ENCODE measurements at places on chromosomes 1 and 21.

- DNase-seq: no peak
These were observed 435.7 kb upstream of the VAMP3 start for GRCh38 chr1:7335224-7335879.

GRCh38 chr1:46506470-46507219 is 17.0 kb downstream of the DMBX1 start:
- no peak for DNase-seq

- no peak for DNase-seq
These were observed 24.4 kb downstream of the VASH2 start for GRCh38 chr1:212974711-212975110.

GRCh38 chr1:238517711-238518110 is 627.0 kb upstream of the ZP4 start:
- no peak for DNase-seq

DNA sequence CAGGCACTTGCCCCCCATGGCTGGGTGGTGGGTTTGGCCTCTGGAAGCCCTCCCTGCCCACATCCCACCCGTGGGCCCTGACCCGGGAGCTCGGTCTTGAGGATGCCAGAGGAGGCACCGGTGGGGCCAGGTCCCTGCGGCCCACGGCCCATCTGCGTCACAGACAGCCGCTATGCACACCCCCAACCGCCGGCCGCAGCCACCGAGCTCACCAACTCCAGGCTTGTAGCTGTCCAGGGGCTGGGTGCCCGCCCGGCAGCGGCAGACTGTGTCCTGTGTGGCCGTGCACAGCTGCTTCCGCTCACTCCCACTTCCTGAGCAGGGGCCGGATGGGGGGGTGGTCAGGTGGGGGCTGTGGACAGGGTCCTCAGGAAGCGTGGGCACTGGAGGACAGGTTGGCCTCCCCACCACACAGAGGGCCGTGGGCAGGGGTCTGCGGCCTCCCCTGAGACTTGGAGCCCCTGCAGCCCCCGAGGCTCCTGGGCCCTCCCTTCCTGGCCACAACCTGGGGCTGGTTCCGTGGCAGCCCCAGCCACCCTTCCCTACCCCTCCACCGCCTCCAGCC is 1.1 kb downstream of the TNFRSF4 start:
- DNase-seq: no peak

DNA sequence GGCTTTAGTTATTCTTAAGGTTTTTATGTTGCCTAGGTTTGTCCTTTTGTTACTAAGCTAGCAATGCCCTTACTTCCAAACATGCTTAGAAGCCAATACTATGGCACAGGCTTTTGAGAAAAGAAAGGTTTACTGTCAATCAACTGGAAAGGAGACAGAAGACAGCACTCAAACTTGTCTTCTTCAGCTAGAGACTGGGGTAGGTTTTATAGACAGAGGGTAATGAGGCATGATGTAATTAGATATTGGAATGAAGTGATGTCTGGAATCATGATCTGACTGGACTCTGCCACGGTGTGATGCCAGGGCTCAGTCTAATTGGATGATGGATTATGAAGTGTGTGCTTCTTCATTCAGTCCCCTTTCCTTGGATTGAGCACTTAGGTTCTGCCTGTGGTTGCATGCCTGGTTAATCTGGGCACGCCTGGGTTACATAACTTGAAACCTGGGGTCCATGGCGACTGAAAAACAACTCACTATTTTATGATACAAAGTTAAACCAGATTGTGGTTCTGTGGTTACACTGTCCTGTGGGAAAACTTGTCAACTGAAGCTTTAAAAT is 625.8 kb downstream of the BRINP3 start:
- no peak for DNase-seq

DNA sequence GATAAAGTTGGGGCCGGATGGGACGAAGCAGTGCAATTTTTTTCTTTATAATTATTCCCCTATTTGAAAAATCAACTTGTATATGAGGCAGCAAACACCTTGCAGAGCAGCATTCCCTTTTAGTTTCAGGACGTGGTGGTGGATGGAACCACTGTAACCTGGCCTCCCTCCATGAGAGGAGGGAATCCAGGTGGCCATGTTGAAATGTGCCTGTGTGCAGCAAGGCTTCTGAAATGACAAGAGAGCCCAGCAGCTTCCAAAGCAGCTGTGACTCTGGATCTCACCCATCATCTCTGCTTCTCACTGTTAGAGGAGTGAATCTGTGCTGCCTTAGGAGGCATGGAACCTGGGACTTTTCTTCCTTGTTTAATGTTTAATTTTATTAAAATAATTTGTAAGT is 42.3 kb downstream of the NFIA start:
- DNase-seq: no peak

DNA sequence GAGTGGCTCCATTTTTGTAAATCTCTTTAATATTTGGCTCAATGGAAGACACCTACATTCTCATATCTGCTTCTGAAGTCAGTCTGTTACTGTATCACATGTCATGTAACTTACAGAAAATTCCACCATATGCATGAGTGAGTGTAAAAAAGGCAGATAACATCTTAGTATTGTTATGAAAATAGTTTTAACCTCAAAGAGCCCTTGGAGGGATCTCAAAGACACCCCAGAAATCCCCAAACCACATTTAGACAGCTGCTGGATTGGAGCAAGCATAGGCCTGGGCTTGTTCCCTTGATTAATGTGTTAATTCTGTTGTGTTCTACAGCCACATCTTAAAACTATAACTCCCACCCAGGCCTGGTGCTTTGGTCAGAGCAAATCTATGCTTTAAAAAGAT is 16.9 kb downstream of the MACO1 start:
- DNase-seq: no peak

DNA sequence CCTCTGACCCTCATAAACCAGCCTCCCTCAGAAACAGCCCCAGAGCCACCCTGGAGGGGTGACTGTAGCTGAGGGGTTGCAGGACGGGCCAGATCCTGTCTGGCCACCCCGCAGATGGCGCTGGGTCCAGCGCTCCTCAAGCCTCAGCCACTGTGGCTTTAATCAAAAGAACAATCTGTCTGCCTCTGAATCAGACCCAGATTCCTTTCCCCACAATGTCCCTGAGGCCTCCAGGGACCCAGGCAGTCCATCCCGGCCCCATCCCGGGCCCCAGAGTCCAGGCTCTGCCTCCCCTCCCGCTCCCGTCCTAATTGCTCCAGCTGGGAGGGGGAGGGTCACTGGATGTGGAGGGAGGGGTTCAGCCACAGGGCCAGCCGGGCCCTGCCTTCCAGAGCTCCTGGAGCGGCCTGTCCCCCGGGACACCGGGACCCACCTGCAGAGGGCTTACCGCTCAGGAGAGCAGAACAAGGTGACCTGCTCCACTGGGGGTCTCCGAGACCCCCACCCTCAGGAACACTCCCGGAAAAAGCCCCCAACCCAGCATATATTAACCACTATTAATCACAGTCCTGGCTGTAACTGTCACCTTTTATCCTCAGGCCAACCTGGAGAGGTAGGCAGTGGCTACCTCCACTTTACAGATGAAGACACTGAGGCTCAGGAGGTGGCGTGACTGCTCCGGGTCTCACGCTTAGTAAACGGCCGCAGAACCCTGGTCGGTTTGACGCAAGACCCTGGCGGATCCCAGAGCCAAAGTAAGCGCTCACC is 836 bp upstream of the FBLIM1 start:
- no peak for DNase-seq

DNA sequence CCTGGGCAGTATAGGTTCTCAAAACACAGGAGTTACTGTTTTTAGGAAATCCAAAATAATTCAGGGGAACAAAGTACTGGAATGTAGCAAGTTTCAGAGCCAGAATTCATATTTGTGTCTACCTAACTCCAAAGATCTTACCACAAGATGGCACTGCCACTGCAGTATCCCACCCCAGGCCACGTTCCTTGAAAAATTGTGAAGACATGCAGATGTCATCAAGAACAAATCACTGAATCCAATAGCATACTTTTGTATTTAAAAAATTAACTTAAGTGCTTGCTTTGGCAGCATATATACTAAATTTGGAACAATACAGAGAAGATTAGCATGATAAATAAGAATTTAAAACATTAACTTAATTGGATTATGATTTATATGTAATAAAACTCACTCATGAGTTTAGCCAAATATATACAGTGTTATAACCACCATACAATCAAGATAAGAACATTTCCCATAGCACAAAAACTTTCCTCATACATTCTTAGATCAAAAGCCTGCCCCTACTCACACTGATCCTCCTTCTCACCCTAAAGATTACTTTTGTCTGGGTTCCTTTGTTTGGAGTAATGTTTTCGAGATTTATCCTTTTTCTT is 209.9 kb downstream of the FAF1 start:
- no peak for DNase-seq

- no peak for DNase-seq
These were observed 59.3 kb upstream of the GJB5 start for GRCh38 chr1:34695580-34695979.

GRCh38 chr1:166882893-166883292 is 6.8 kb upstream of the TADA1 start:
- DNase-seq: no peak

DNA sequence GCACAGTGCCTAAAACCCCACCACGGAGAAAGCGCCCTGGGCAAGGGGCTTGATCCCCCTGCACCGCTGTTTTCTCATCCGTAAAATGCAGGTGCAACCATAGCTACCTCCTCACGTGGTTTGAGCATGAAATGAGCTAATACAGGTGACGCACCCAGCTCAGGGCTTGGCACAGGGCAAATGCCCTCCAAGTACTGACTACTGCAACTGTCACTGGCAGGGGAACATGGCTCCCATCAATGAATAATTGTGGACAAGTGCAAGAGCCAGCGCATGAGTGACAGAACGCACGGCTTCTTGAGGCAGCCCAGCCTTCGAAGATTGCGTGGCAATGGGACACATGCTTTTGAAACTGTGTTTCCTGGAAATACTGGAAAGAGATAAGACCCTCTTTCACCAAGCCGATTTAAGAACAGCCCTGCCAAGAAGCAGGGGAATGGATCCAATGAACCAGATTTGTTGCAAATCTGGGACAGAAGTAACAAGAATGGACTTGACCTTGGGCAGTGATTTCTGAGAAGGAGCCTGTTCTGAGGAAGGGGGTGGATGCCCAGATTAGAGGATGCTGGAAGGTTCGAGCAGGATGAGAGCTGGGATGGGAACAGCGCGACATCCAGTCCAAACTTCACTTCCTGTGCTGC is 92.8 kb upstream of the IFFO2 start:
- DNase-seq: no peak

DNA sequence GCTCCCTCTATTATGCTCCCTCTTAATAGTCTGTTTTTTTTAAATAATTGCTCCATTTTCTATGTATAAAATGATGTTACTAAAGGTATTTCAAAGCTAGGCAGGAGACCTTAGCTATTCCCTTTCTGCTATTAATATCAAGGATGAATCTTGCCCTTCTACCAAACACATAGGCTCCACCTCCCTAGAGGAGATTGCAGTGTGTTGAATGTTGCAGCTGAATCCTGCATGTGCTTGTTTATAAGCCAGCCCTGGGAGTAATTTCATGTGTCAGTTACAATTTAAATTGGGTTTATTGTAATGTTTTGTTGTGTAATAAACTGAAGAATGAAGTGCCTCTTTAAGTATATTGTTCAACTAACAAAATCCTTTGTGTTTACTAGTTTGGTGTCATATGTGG is 66.0 kb downstream of the TMEM200B start:
- no peak for DNase-seq

- no peak for DNase-seq
These were observed 75.6 kb upstream of the KAZN start for GRCh38 chr1:14522926-14523241.

GRCh38 chr1:215133532-215133931 is 51.0 kb downstream of the KCNK2 start:
- no peak for DNase-seq

GRCh38 chr1:106749906-106750305 is 306.6 kb upstream of the PRMT6 start:
- no peak for DNase-seq

DNA sequence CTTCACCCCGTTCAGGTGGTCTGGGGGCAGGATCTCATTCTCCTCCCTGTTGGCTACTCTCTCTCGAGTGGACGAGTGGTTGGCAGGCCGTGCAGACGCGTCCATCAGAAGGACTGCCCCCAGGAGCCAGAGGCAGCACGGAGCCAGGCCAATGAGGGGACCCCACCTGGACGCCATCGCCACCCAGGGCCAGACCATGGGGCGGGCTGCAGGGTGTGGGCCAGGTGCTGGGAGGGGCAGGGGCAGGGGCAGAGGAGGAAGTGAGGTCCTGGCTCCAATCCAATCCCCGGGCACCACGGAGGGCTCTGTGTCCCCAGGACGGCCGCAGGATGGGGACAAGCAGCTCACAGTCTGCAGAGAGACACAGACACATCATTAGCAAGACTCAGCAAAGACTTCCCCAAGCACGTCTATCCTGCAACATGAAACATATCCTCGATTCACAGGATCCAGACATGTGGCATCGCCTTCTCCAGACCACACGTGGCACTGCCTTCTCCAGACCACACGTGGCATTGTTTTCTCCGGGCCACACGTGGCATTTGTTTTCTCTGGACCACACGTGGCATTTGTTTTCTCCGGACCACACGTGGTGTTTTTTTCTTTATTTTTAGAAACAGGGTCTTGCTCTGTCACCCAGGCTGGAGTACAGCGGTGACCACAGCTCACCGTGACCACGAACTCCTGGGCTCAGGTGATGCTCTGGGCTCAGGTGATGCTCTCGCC is 3.0 kb downstream of the SDF4 start:
- no peak for DNase-seq

DNA sequence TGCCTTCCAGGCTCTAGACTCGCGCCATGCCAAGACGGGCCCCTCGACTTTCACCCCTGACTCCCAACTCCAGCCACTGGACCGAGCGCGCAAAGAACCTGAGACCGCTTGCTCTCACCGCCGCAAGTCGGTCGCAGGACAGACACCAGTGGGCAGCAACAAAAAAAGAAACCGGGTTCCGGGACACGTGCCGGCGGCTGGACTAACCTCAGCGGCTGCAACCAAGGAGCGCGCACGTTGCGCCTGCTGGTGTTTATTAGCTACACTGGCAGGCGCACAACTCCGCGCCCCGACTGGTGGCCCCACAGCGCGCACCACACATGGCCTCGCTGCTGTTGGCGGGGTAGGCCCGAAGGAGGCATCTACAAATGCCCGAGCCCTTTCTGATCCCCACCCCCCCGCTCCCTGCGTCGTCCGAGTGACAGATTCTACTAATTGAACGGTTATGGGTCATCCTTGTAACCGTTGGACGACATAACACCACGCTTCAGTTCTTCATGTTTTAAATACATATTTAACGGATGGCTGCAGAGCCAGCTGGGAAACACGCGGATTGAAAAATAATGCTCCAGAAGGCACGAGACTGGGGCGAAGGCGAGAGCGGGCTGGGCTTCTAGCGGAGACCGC is 2.0 kb upstream of the OLIG2 start:
- no peak for DNase-seq
